ENCODE measurements at places on chromosomes 7 and 10.

GRCh38 chr7:156832195-156832877 is 60.6 kb downstream of the LMBR1 start:
- DNase-seq = no peak

DNA sequence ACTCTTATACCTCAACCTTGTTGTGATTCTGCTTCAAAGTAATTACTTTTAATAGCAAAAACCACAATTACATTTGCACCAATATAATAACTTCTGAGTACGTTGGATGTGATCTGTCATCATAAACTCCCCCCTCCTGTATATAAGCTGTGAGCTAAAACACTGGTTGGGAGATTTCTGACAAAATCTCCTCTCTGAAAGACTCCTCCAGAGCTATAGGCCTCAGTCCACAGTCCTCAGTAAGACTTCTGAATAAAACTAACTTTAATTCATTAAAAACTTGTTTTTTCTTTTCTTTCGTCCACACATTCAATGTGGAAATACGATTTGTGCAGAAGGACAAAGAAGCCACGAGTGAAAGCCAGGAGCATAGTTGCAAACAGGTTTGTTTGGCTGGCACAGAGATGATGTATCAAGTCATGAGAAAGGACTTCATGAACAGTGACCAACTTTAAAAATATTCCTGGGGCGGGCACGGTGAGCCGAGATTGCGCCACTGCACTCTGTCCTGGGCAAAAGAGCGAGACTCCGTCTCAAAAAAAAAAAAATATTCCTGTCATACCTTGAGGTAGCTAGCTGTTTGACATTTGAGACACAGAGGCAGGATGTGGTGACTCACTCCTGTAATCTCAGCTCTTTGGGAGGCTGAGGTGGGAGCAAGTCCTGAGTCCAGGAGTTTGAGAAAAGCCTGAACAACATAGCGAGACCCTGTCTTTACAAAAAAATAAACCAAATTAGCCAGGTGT is 91.1 kb upstream of the ARHGAP21 start:
- no peak for DNase-seq

GRCh38 chr10:119428789-119429188 is 113.7 kb downstream of the RGS10 start:
- no peak for DNase-seq

DNA sequence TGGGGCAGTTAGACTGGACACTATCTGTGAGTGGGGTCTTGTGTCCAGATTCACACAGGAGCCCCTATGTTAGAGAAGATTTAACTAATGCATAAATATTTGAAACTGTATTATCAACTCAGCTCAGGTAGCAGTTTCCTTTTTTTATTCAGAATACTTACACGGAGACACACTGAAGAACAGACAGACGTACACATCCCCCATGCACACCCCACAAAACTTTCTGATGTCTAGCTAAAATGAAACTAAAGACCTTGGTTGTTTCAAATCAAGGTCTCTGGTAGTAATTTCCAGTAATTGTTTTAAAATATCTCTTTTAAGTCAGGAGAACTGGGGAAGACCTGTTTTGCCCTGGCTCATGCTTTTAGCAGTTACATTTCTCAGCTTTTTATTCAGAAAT is 55.7 kb upstream of the PRKCQ start:
- no peak for DNase-seq

DNA sequence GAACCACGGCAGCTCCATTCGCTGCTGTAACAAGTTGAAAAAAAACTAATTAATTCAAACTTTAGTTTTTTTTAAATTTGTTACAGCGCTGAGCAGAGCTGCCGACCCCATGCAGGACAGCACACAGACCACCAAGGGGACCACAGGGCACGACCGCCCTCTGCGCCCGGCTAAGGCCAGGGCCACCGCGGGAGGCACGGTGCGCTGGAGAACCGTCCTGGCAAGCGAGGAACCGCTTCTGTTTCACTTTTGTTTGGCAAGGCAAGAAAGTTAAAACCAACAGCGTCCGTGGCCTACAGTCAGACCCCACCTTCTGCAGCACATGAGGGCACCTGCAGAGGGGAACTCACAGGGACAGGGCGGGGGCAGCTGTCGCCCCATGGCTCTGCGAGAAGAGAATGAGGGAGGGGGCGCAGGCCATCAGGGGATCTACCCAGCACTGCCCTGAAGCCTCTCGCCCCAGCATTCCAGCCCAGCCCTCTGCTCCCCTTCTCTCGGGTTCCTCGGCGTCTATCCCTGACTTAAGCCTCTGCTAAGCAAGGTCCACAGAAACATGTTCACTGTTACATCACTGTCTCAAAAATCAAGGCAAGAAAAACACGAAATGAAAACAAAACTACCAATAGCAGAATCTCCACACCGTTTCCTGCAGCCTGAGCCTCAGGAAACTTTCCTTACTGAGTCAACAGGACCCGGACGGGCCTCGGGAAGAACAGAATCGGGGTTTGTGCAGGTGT is 204.4 kb downstream of the DIP2C start:
- DNase-seq = no peak

DNA sequence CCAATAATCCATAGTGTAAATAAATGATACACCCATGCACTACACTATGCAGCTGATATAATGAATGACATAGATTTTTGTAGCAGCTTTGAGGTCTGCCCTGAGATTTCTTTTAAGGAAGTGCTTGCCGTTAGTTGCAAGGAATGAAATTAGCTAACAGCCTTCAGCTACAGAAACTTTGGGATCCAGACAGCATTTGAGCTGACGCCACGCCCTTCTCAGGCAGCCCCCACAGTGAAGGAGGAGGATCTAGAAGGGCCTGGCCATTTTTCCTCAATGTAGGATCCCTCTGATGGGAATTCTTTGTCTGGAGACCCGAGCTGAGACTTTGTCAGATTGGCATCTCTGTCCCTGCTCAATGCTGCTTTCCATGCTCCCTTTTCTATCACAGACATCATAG is 6.1 kb upstream of the PDK4 start:
- no peak for DNase-seq

GRCh38 chr7:158946329-158946728 is 90.0 kb downstream of the DYNC2I1 start:
- no peak for DNase-seq

GRCh38 chr10:124076148-124076733 is 17.2 kb downstream of the CHST15 start:
- DNase-seq = no peak

GRCh38 chr10:91034494-91035159 is 113.7 kb upstream of the ANKRD1 start:
- DNase-seq = no peak

DNA sequence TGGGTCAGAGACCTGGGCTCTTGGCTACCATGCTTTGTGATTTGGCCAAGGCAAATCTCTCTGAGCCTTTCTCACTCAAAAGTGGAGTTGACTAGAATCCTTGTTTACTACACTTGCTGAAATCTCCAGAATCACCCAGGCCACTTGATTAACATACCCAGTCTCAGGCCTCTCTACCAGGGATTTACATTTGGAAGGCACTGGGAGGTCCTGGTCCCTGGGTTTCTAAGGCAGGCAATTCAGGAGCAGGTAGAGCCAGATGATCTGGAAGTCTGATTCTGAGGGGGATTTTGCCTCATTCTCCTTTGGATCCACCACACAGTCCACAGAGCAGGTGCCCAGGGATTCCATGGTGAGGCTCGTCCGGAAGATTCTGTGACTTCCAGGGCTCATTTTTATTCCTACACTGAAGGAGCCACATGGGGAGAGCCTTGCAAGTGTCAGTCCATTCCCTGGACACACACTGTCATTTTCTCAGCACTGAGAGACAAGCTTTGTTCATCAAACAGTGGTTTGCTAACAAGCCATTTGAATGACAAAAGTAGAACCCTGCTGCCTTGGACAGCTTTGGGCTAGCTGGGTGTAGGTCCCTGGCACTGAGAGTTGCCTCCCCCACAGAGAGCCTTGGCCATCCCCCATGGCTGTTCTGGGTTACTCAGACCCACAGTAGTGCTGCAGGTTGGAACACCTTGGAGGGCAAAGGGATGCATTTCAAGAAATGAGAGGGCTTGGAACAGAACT is 74.2 kb downstream of the NOC3L start:
- no peak for DNase-seq

DNA sequence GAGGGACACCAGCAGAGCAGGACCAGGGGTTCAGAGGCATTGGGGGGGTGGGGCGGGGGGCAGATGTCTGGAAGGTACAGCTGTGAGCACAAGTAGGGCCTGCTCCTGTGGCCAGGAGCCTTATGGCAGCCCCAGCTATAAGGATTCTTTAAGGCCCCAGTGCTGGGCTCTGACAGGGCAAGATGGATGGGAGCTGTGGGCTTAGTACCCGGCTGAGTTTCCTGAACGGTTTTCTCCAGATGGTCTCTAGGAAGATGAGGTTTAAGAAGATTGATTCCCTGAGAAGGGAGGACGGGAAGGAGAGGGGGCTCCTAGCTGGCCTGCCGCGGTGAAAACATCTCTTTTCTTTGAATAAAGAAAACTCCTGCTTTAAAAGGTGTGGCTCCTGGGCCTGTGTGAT is 30.1 kb upstream of the COMTD1 start:
- no peak for DNase-seq

GRCh38 chr7:2521952-2522591 is 2.5 kb downstream of the LFNG start:
- no peak for DNase-seq

Measured in NCI-H2081 treated with DMSO at 0.1 percent for 48 hours (cell line).